Regular cardiac myocyte (primary cell): ENCODE measurements at places on chromosomes 4 and X. TPM values are rescaled to one million over a fixed set of nuclear protein-coding genes. Genes with fewer than 3 reads are reported as not detected.

The MAGIX gene
- total RNA-seq: 1.7 and 2.5 TPM in 2 replicates

The BMP3 gene
- total RNA-seq: under 0.01 TPM in 1 of 2 replicates, not detected in the other

The UGT2B7 gene
- total RNA-seq: 0.19 and 0.85 TPM in 2 replicates

The ERAS gene
- not detected in 2 replicates for total RNA-seq

The KANTR gene
- 2.9 and 7.3 TPM in 2 replicates for total RNA-seq
